ENCODE measurements at places on chromosomes 11 and 22. TPM values are rescaled to one million over a fixed set of nuclear protein-coding genes. Genes with fewer than 3 reads are reported as not detected.

The PKNOX2 gene
- under 0.01 TPM for total RNA-seq

The RFPL1 gene
- not detected for total RNA-seq

The KREMEN1 gene
- total RNA-seq: 0.42 TPM

The CKAP5 gene
- total RNA-seq: 17.9 TPM

The SEPTIN3 gene
- total RNA-seq: 0.10 TPM

The POLR2F gene
- total RNA-seq: 8.4 TPM

The SMIM35 gene
- total RNA-seq: 0.21 TPM

The DDIAS gene
- total RNA-seq: 0.94 TPM

The OR5A1 gene
- under 0.01 TPM for total RNA-seq

The SSH3 gene
- 4.6 TPM for total RNA-seq

The PKDREJ gene
- under 0.01 TPM for total RNA-seq

The BATF2 gene
- total RNA-seq: not detected

The CHST1 gene
- total RNA-seq: not detected

The EPS8L2 gene
- total RNA-seq: 2.1 TPM

The MRGPRX3 gene
- total RNA-seq: not detected

The XBP1 gene
- total RNA-seq: 221 TPM

The NKAPD1 gene
- 20.7 TPM for total RNA-seq

The APOBEC3F gene
- 0.94 TPM for total RNA-seq

The TBX10 gene
- not detected for total RNA-seq

The BAIAP2L2 gene
- 0.31 TPM for total RNA-seq

The XKR3 gene
- total RNA-seq: not detected

The PARVG gene
- 87.6 TPM for total RNA-seq

The TEAD1 gene
- total RNA-seq: not detected

The CYP2D6 gene
- total RNA-seq: 0.84 TPM

The ENTHD1 gene
- total RNA-seq: 0.10 TPM

The CPT1B gene
- 7.2 TPM for total RNA-seq

The APOA1 gene
- total RNA-seq: 0.31 TPM

The GGT5 gene
- total RNA-seq: 0.31 TPM

The SYVN1 gene
- total RNA-seq: 23.6 TPM

The PLXNB2 gene
- 66.0 TPM for total RNA-seq

The FIBIN gene
- total RNA-seq: 0.10 TPM
